Mammary epithelial cell (primary cell): ENCODE measurements at places on chromosomes 13 and 19. TPM values are rescaled to one million over a fixed set of nuclear protein-coding genes. Genes with fewer than 3 reads are reported as not detected.

CCDC169 gene
- total RNA-seq = 0.89 and 3.1 TPM in 2 replicates

PCP2 gene
- not detected for total RNA-seq

ZNF835 gene
- 0.17 TPM for total RNA-seq

AKAP8 gene
- 12.8 TPM for total RNA-seq

LILRB5 gene
- not detected for total RNA-seq
